ENCODE measurements at places on chromosomes 2 and 18.

DNA sequence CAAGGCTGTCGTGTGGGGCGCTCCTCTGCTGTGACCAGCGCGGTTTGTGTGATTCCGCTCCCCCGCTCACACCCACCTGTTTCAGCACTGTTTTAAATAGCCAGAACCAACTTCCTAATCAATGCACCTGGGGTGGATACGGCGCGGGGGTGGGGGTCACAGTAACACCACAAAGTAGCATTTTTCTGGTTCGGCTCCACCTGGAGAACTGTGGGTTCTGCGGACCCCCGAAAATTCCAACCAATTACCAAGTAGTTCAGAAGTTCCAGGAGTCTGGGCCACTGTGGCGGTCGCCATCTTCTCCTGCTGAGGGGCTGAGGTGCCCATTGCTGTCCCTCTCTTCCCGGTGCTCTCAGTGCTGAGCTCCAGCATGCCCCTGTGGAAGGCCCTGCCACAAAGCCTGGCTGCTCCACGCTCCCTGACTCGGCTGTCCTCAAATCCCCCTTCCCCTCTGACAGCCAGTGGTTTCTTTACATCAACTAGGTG lies 79.4 kb downstream of the GFPT1 start:
- H3K4me1 ChIP-seq = peaks cover 22% of the 10 kb centered on the region
- H3K27ac ChIP-seq = no peak overlapping the region
- DNase-seq = no peak
- H3K27me3 ChIP-seq = peaks cover 29% of the 10 kb centered on the region

DNA sequence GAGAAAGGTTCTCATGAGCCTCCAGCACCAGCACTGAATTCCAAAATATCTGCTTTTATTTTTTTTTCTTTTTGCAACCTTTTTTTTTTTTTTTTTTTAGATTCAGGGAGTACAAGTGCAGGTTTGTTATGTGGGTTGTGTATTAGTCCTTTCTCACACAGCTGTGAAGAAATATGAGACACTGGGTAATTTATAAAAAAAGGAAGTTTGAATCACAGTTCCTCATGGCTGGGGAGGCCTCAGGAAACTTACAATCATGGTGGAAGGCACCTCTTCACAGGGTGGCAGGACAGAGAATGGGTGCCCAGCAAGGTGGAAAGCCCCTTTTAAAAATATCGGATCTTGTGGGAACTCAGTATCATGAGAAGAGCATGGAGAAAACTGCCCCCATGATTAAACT lies 7.9 kb upstream of the TMX3 start:
- H3K27ac ChIP-seq = no peak overlapping the region
- no peak for DNase-seq
- no peaks in the 10 kb centered on the region for H3K27me3 ChIP-seq

- H3K36me3 ChIP-seq = no peaks in the 10 kb centered on the region
- H3K27me3 ChIP-seq = peaks cover 55% of the 10 kb centered on the region
- H3K4me3 ChIP-seq = no peak overlapping the region
- H3K27ac ChIP-seq = no peak overlapping the region
- no peaks in the 10 kb centered on the region for H3K4me1 ChIP-seq
Measured at GRCh38 chr2:236666646-236667204, 97.1 kb downstream of the ACKR3 start.

DNA sequence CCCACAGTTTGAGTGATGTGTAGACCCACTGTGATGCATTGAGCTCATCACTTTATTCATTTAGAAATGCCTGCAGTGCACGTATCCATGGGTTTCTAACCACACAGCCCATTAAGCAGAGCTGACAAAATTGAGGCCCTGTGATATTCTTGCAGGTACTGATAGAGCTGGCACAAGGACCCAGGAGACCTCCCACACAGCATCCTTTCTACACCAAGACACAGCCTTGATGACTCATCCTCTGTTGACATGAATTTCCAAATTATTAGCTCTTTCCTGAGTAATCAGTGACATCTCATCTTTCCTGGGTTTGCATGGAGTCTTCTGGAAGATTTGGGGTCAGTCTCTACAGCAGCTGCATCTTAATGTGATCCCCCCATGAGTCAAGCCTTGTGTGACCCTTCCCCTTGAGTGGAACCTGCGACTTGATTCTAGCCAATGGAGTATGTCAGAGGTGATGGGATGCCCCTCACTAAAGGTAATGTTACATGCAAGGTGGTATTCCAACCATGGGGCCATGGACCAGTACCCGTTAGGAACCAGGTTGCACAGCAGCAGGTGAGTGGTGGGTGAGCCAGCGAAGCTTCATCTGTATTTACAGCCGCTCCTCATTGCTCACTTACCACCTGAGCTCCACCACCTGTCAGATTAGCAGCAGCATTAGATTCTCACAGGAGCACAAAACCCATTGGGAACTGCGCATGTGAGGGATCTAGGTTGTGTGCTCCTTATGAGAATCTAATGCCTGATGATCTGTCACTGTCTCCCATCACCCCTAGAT lies 181.1 kb upstream of the ARL4C start:
- H3K4me3 ChIP-seq = no peak overlapping the region
- H3K27ac ChIP-seq = no peak overlapping the region
- H3K27me3 ChIP-seq = peaks cover 32% of the 10 kb centered on the region
- no peaks in the 10 kb centered on the region for H3K4me1 ChIP-seq

DNA sequence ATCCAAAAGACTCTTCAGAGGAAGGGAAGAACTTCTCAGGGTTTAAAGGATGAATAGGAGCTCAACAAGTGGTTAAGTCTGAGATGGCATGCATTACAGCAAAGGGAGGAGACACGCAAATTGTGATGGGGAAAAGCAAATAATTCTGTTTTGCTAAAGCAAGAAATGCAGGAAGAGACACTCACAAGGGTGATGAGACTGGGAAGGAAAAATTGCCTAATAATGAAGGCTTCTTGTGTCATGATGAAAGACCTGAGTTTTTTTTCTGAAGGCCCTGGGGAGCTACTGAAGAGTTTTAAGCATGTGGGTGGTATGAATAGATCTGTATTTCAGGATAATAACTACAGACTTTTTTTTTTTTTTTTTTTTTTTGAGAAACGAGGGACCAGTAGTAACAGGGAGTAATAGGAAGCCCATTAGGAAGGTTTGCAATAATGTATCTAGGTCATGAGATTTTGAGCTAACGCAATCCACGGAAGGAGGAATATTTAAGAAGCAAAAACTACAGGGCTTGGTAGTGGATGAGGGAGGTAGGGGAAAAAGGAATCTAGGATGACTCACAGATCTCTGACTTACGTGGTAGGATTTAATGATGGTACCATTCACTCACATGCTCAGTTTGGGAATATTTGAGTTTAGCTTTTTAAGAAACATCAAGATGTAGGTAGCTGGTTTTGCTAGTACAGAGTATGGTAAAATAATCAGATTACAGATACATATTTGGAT lies 16.0 kb upstream of the SERPINB3 start:
- no peak overlapping the region for H3K27ac ChIP-seq
- no peaks in the 10 kb centered on the region for H3K36me3 ChIP-seq
- H3K27me3 ChIP-seq = no peaks in the 10 kb centered on the region
- no peaks in the 10 kb centered on the region for H3K4me1 ChIP-seq

DNA sequence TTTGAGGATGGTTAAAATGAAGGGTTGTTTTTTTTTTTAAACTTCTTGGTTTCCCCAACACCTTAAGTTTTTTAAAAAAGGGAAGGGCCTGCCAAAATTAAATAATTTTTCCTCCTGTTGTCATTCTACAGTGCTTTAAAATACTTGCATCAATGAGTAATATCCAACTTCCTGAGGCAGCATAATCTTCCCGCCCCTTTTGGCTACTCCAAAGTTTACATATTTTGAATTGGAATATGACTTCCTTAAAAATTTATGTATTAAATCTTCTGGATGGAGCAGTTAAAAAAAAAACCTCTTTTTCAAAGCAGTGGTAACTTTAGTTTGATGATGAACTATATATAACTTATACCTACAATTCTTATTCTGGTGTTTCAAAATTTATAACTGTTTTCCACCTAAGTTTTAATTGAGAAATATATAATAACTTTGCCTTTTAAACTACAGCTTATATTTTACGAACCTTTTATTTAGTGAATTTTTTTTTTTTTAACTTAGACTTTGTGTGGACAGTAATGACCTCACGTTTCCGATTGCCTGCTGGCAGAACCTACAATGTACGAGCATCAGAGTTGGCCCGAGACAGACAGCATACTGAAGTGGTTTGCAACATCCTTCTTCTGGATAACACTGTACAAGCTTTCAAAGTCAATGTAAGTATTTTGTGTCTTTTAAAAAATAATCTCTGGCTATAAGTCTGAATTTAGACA lies 49.8 kb downstream of the PTPN4 start:
- H3K4me1 ChIP-seq = peaks cover 49% of the 10 kb centered on the region
- no peaks in the 10 kb centered on the region for H3K27me3 ChIP-seq
- no peak overlapping the region for H3K4me3 ChIP-seq
- H3K27ac ChIP-seq = no peak overlapping the region
- no peak for DNase-seq
- H3K36me3 ChIP-seq = peaks cover 15% of the 10 kb centered on the region

DNA sequence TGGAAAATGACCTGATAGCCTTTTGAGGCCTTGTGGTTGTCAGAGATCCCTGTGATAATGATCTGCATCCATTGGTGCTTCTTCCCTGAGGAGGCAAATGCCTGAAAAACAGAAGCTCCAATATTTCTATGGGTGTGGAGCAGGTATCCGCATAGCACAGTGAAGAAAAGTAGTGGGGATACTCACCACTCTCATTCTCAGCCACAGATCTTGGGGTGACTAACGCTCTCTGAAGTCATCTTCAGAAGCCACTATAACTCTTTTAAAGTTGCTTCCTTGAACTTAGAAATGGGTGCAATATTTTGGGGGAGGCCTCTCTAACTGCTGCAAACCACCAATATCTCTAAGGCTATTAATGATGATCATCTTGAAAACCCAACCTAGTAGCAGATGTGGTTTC lies 46.2 kb downstream of the ARHGAP15 start:
- H3K36me3 ChIP-seq = peaks cover 16% of the 10 kb centered on the region
- peak overlapping the region; percentile 20 for H3K4me3 ChIP-seq
- peak overlapping the region; percentile 77 for H3K27ac ChIP-seq
- H3K4me1 ChIP-seq = peaks cover 53% of the 10 kb centered on the region

GRCh38 chr2:237995036-237995435 lies 28.2 kb downstream of the UBE2F start:
- no peaks in the 10 kb centered on the region for H3K27me3 ChIP-seq
- no peak overlapping the region for H3K4me3 ChIP-seq
- peaks cover 23% of the 10 kb centered on the region for H3K36me3 ChIP-seq
- peaks cover 23% of the 10 kb centered on the region for H3K4me1 ChIP-seq

DNA sequence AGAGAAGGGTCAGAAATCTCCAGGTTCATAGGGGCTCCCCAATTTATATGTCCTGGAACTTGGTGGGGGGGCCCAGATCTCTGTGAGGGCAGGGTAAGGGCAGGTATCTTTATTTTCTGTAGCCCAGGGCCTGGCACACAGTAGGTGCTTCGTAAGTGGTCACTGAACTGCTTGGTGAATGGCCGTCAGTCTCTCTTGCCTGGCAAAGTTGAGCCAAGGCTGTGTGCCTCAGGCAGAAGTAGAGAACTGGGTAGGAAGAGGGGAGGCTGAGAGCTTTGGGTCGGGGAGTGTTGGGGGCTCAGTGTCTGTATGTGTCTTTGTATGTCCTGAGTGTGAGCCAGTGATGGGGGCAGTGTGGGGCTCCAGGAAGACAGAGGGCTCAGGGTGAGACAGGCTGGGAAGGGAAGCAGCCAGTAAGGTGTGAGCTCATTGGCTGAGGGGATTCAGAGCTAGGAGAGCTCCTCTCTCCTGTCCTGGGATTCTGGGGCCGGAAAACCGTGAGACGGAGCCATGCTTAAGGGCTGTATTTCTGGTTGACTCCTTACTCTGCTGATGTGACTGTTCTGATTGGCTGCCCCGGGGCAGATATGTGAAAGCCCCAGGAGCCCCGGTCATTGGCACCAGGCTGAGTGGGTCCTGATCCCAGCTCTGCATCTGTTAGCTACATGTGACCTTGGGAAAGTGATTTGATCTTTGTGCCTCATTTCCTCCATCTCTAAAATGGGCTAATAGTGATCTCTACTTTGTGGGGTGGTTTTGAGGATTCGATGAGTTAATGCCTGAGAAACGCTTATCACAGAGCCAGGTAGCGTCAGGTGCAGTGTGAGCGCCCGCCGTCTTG lies 30.3 kb downstream of the STEAP3 start:
- no peak for DNase-seq
- no peaks in the 10 kb centered on the region for H3K4me1 ChIP-seq
- H3K36me3 ChIP-seq = no peaks in the 10 kb centered on the region
- H3K27ac ChIP-seq = no peak overlapping the region
- H3K4me3 ChIP-seq = no peak overlapping the region

DNA sequence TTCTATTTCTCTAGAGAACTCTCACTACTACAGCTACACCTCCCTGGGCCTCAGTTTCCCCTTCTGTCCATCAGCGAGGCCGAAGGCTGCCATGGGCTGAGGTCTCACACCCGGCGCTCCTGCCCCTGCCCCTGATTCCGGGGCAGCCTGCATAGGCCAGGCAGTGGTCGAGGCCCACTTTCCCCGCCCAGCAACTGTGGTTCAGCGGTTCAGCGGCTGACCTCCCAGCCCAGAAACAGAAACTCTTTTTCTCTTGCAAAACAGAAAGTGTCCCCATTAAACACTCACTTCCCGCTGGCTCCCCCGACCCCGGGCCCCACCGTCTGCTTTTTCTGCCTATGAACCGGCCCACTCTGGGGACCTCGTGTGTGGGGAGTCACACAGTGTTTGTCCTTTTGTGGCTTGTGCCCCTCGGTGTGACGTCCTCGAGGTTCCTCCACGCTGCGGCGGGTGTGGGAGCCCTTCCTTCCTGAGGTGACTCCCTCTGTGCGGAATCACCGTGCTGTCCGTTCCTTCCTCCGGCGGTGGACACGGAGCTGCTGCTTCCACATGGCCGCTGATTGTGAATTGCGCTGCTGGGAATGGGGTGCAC lies 16.0 kb downstream of the PDCD1 start:
- peak overlapping the region; percentile 77 for H3K4me3 ChIP-seq
- no peak for DNase-seq
- peaks cover 12% of the 10 kb centered on the region for H3K36me3 ChIP-seq

- no peak overlapping the region for H3K27ac ChIP-seq
- H3K4me3 ChIP-seq = no peak overlapping the region
- H3K36me3 ChIP-seq = peaks cover 1% of the 10 kb centered on the region
- H3K4me1 ChIP-seq = no peaks in the 10 kb centered on the region
- H3K27me3 ChIP-seq = peaks cover 92% of the 10 kb centered on the region
Measured at GRCh38 chr2:118046634-118047210, 32.9 kb upstream of the CCDC93 start.

DNA sequence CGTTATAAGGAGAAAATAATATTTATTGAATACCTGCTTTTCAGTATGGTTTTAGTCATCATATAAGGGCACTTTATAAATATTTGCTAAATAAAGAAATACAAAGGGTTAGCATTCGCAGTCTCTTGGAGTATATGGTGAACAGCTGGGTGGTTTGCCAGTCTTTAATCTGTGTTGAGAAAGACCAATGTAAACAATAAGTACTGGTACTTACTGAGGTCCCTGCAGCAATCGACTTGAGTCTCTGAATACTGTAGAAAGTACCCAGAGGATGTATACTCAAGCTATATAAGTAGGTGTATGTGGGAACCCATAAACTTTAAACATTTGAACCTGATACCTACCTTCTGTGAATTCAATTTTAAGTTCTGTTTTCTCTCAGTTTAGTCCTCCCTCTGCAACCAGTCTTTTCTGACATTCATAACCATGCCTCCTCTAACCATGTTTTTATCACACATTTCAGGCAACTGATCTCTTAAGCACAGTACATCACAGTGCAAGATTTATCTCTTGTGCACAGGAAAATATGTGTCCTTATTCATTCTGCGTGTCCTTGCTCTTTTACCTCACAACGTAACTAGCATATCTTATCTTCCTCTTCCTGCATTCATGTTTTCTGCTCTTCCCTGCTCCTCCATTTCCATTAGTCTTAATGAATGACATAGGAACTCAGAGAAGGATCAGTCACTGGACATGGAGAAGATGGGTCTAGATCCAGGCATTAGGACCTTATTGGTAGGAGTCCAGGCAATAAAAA lies 21.7 kb downstream of the C18orf63 start:
- H3K36me3 ChIP-seq = no peaks in the 10 kb centered on the region
- no peaks in the 10 kb centered on the region for H3K4me1 ChIP-seq
- H3K27ac ChIP-seq = no peak overlapping the region
- DNase-seq = no peak
